ENCODE measurements at places on chromosomes 3 and 15.

GRCh38 chr15:26972636-26973035 lies 1.7 kb downstream of the GABRG3 start:
- DNase-seq, result no peak

DNA sequence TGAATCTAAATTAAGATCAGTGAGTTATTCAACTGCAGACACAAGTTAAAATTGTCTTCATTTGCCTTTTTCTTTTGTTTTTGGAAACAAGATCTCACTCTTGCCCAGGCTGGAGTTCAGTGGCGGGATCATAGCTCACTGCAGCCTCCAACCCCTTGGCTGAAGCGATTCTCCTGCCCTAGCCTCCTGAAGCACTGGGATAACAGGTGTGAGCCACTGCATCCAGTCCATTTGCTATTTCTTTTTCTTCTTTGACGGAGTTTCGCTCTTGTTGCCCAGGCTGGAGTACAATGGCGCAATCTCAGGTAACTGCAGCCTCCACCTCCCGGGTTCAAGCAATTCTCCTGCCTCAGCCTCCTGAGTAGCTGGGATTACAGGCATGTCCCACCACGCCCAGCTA lies 10.3 kb downstream of the RNF168 start:
- no peak for DNase-seq

GRCh38 chr3:187935623-187936156 lies 190.4 kb upstream of the BCL6 start:
- DNase-seq, result peak; percentile 43

DNA sequence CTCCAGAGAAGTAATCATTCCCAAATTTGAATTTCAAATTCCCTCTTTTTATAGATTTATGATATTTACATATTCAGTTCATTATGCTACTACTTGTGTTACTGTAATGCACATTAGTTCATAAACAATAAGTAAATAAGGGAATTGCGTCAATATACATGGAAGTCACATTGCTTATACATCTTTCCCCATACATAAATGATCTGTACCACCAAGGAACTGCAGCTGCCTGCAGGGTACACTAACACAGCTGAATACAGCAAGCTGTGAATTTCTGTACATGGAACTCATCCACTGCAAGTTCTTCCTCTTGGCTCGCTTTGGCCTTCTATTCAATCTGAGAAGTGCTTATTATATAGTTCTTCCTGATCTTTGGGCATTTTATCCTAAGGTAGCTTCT lies 15.5 kb downstream of the CASR start:
- DNase-seq, result no peak

DNA sequence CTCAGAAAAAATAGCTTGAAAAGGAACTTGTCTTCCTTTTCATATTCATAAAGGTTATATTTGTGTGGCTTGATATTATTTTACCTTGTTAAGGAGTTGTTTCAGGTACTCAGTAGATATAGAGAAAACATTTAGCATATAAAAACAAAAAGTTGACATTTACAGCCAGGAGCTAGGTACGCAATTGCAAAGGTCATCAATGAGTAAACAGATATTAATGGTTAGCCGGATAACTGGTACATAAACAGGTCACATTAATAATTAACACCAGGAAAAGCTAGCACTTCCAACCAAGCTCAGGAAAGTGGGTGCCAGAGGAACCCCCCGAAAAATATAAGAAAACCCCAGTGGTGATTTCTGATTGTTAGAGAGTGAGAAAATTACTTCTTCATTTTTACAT lies 146.6 kb upstream of the NR2F2 start:
- no peak for DNase-seq

- no peak for DNase-seq
Observed at GRCh38 chr3:190621927-190622326, 108.0 kb downstream of the IL1RAP start.

DNA sequence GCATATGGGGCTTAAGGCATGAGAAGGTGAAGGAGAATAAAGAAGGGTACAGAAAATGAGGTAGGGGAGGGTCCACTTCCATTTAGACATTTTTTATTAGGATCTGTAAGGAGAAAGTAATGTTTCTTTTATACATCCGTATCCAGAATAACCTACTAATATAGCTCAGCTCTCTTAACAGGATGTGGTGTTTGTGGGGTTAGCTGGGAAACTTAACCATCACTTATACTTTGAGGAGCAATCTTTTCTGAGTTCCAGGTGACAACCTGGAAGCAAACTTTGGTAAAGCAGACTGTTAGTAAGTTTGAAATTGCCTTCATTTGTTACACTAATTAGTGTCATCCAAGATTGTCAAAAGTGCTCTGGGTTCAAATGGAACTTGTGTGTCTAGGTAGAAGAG lies 36.6 kb downstream of the BUB1B start:
- no peak for DNase-seq

GRCh38 chr15:47846876-47847275 lies 129.6 kb downstream of the SEMA6D start:
- no peak for DNase-seq

GRCh38 chr15:67083135-67083762 lies 17.8 kb downstream of the SMAD3 start:
- peak; percentile 60 for DNase-seq

DNA sequence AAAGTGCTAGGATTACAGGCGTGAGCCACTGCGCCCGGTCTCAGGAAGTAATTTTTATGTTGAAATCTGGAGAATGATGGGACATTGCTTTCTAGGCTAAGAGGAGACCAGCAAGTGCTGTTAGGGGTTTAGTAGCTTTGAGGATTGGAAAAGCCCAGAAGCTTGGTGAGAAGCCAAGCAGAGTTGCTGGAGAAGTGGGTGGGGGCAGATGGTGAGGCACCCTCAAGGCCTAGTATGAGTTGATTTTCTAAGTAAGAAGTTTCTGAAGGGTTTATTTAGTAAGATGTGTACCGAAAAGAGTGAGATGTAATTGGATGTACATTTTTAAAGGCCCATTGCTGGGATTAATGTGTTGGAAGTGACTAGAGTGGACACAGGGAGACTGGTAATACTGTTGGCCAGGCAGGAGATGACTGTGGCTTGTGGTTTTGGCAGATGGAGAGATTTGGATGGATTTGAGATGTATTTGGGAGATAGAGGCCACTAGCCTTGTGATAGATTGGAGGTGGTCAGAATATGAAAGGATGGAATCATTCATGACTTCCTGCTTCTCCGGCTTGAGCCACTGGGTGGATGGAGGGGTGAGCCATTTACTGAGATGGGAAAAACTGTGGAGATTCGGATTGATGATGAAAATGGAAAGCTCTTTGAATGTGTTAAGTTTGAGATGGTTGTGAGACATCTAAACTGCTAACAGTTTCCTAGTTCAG lies 2.3 kb downstream of the LRRC28 start:
- DNase-seq, result no peak

DNA sequence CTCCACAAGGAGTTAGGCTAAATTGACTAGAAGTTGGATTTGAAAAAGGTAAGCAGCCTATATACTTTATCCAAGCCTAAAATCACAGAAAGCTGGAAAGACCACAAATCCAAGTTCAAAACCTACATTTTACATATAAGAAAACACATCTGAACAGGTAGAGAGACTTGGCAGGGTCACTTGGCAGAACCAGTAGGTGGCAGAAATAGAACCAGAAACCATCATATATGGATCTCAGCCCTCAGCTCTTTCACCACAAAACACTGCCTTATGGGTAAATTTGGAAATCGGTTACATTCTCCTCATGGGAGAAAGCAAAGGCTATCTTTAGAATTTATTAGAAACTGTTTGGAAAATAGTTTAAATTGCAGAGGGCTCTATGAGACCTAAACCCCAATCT lies 44.2 kb downstream of the MKRN2 start:
- no peak for DNase-seq

DNA sequence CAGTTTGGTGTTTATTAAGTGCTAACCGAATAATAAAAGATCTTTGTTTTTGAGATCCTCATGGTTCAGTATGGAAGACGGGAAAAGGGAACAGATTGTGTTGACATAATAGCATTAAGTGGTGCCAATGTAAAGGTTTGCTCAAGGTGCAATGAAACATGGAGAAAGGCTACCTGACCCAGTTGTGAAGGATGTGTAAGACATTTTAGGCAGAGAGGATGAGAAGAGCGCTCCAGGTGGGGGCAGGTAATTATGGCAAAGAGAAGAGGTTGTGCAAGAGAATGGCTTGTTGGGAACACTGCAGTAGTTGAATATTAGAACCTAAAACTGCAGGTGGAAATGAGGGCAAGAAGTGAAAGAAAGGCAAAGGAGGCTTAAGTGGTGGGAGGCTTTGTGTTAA lies 140.8 kb downstream of the DIPK2A start:
- no peak for DNase-seq

DNA sequence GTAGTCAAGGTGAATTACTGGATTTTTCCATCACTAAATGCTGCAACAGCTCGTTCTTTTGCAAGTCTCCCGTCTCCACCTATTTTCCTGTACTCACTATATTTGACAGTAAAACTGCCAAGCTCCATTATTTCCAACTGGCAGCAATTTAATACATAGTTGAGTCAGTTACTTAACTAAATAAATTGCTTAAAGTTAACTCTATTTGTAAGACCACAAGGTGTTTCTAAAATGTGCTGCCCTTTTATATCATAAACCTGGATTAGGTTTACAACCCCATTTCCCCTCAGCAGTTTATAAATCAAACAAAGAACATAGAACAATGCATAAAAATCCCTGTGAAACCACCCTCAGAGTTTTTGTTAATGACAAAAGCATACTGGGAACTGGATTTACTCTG lies 211.4 kb upstream of the DPH6 start:
- DNase-seq, result no peak

- DNase-seq, result peak; percentile 67
Observed at GRCh38 chr3:42638339-42638842, 15.1 kb upstream of the ZBTB47 start.

DNA sequence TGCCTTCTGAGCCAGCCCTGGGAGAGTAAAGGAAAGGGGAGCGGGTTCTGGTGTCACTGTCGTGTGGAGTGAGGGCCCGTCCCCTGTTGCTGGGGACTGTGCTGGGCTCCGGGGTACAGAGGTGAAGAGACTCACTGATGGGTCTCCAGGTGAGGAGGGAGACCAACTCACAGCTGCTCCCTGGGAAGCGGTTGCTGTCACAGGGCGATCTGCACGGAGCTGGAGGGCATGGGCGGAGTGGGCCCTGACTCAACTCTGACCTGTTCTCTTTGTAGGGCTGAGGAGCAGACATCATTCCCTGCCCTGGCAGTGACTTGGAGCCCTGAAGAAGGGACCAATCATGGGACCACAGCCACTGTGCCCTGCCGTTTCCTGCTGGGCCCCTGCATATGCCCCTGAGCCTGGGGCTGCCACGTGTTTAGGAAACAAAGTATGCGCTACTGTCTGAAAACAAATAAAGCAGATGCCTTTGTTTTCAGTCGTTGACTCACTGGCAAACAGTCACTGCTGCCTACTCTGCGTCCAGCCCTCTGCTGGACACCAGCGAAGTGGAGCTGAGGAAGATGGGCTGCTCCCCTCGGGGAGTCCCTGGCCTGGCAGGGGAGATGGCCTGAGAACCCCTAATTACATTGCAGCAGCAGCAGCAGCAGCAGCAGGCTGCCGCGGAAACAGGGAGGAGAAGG lies 22.9 kb upstream of the PLXNA1 start:
- DNase-seq, result no peak

DNA sequence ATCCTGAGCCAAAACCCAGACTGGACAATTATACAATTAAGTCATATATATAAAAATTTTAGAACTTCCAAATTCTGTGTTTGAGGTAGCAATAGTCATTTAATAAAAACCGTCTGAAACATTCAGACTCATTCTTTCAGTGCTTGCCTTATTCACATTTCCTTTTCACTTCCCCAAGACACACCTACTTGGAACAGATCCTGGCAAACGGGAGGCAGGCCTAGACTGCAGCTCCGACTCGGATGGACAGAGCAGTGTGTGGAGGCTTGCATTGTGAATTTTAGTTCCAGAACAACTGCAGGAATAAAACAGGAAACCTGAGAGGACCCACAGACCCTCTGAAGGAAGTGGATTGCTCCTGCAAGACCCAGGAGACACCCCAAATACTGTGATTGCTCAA lies 341.4 kb downstream of the CNTN3 start:
- no peak for DNase-seq

- DNase-seq, result no peak
Observed at GRCh38 chr15:45535486-45536042, 13.0 kb upstream of the SLC30A4 start.

DNA sequence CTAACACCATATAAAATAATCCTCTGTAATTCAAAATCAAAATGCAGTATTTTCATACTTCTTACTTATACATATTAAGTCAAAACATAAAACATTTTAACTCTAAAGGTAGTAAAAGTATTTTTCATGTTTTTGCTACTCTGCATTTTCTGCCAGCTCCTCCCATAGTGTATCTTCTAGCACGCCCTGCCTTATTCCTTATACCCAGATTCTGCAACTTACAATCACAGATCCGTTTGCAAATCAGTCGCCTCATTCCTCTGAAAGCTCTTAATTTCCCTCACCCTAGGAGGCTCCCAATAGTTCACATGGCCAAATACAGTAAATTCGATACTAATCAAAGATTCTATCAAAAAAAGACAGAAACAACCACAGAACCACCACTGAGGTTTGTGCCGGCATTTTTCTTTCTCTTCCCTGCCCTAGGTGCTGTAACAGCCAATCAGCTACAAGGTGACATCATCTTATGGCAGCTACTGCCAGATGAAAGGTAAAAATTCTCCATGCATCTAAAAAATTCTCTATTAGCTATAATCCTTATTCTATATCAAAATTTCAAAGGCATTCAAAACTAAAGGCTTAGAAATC lies 72.9 kb downstream of the CLASP2 start:
- DNase-seq, result no peak

GRCh38 chr3:37145611-37146010 lies 28.8 kb downstream of the LRRFIP2 start:
- DNase-seq, result no peak

GRCh38 chr15:101204739-101205535 lies 46.9 kb downstream of the CHSY1 start:
- no peak for DNase-seq

GRCh38 chr3:71695000-71695482 lies 30.2 kb downstream of the EIF4E3 start:
- DNase-seq, result no peak

Measured in natural killer cell (primary cell).